Renal cortical epithelial cell (primary cell): ENCODE measurements at places on chromosomes 11 and 22. TPM values are rescaled to one million over a fixed set of nuclear protein-coding genes. Genes with fewer than 3 reads are reported as not detected.

DNA sequence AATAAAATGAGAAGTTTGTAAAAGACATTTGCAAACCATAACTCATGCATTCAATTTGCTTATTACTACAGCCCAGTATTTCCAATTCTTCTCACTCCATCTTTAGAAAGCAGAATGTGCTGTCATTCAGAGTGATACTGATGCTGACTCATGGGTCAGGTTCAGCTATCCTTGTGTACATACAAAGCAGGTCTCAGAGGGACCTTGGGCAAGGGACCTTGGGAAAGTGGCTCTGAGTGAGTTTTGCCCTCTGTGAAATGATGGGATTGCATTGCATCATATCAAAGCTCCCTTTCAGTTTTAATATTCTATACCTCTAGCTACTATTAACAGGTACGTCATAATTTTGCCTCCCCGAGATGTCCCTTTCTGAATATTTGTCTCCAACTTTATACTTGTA is 848.7 kb downstream of the OPCML start:
- no peak for DNase-seq

DNA sequence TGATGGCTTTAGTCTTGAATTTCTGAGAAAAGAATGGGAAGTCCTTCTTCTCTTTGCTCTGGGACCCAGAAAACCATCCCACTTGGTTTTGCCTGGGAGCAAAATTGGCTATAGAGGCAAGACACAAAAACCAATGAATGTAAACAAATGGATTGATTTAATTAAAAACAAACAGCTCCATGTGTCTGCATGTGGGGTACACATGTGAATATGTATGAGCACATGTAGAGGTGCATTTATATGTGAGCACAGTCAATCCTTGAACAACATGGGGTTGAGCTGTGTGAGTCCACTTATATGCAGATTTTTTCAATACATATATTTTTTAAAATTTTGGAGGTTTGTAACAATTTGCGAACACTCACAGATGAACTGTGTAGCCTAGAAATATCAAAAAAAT is 87.2 kb downstream of the CCDC81 start:
- DNase-seq, result no peak

DNA sequence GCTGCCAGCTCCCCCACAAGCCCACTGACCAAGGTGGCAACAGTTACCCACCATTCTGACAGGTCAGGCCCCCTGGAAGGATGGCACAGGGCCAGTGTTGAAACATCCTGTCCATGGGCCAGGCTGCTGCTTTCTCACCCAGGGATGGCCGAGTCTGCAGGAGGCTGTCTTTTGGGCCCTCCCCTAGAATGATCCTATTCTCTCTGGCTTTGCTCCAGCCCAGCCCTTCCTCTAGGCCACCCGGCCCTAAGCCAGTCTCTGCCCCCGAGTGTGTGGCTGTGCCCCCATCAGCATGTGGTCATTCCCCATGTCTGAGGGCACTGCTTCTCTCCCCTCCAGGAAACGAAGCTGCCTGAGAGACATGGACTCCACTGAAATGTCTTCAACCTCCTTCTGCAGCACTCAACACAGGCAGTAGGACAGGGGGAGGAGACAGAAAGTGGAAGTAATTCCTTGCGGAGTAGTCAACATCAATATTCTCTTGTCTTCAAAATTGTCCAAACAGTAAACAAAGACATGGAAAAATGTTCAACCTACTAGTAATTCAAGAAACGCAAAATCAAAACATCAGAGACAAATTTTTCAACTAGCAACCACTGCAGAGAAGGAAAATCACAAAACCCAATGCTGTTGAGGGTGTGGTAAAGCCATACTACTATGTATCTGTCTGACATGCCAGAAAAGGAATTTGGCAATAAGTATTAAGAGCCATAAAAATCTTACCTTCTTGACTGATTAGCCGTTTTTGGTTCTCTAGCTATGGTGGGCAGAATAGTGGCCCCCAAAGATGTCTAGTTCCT is 5.1 kb upstream of the SCARF2 start:
- no peak for DNase-seq

DNA sequence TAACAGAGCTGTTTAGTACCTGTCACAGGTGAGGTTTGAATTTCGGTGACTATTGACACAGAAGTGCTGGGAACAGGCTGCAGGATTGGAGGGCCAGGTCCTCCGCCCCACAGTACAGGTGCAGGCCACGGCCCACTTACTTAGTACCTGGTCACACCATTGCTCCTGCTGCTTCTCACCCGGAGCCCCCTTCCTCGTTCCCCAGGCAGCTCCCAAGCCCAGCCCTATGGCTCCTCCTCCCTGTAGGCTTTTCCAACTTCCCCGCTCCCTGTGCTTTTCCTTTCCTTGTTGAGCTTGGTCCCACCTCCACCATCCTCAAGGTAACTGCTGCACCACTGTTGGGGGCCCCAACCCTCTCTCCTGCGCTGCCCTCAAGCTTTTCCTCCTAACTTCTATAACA is 27.9 kb upstream of the ANO1 start:
- DNase-seq, result no peak

DNA sequence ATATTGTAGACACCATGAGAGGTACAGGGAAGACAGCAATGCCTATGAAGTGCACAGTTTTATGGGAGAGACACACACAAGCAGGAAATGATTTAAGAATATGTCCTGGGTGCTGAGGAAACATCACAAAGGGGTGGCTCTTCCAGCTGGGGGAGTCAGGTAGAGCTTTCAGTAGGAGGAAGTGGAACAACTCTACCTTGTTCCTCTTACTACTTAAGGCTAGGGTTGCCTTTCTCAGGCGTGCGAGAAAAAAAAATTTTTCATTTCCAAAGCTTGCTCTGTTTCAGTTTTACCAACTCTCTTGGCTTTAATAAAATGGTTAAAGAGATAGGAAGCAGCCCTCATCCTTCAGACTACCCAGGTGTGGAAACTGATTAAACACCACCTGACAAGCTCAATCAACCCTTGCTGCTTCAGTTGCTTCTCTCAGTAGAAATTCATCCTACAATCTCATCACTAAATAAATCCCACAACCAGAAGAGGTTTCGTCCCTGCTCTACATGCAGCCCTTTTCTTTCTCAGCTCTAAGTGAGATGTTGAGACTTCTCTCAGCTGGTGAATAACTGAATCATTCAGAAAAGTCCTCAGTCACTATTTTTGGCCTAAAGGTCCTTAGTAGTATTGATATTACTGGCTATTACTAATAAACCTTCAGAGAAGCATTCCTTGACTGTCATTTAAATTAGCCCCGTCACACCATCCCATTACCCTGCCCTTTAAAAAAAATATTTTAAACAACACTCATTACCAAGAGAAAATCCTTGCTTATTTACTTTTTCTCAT is 5.9 kb downstream of the ABTB2 start:
- DNase-seq, result no peak

DNA sequence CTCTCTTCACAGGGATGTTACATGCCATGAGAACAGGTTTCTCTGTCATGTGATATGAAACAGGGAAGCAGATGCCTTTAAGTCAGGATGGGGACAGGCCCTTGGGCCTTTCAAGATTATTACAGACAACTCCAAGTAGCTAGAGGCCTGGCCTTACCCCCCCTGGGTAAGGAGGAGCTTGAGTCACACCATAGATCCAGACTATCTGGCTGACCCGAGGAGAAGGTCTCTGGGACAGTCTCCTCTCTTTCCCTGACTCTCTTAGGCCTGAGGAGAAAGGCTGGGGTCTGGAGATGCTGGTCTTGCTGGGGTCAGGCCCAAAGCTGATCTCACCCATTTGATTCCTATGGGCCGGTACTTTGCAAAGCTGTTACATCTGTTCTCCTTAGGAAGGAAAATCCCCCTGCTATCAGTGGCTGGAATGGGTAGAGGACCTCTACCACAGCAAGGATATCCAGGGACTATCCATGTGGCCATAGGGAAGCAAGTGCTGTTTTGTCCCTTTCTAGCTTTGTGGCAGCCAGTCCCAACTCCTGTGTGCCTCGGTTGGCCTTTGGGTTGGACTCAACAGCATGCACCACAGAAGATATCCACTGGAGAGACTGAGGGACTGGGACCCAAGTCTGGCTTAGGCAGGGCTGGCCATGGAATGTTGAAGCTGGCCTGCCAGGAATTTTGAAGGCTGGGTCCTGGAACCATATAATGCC is 25.2 kb downstream of the RELT start:
- no peak for DNase-seq

- no peak for DNase-seq
Measured at GRCh38 chr11:6079463-6079862, 28.0 kb upstream of the OR56B4 start.

DNA sequence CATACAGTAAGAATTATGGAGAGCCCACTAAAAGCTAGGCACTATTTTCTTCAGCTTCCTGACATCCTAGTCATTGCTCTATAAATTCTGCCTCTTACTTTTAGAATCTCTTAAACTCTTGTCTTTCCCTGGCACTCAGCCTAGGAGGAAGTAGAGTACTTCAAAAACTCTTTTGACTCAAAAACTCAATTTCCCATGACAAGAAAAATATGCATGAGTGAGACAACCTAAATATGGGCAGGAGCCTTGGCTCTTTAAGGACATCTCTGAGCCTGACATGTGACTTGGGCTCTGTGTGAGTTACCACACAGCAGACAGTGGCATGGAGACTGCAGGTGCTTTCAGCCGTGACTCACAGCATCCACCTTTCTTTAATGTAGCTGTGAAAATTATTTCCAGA is 97.5 kb upstream of the CCDC179 start:
- DNase-seq, result peak; percentile 7

DNA sequence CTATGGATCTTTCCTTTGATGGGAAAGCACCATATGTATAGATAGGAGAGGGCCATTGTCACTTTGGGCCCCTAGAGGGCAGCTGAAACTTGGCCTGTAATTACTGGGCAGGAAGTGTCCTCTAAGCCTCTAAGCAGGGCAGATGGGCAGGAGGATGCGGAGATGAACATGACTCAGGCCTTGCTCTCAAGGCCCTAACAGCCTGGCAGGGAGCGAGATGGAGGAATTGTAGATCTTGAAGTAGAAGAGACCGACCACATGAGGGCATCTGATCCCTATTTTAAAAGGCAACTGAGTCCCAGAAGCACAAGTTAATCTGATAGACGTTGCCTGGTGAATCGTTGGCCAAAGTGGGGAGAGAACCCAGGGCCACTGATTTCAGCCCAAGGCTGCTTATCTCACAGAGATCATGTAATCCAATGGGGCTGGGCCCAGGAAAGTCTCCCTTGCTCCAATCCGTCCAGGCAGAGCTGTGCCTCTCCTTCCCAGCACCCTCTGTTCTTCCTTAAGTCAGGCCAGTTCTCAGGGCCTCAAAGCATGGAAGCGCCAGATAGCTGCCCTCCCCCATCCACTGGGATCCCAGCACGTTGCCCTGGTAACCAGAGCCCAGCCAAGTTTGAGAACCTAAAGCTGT is 2.5 kb upstream of the SEPTIN3 start:
- DNase-seq, result peak; percentile 74

DNA sequence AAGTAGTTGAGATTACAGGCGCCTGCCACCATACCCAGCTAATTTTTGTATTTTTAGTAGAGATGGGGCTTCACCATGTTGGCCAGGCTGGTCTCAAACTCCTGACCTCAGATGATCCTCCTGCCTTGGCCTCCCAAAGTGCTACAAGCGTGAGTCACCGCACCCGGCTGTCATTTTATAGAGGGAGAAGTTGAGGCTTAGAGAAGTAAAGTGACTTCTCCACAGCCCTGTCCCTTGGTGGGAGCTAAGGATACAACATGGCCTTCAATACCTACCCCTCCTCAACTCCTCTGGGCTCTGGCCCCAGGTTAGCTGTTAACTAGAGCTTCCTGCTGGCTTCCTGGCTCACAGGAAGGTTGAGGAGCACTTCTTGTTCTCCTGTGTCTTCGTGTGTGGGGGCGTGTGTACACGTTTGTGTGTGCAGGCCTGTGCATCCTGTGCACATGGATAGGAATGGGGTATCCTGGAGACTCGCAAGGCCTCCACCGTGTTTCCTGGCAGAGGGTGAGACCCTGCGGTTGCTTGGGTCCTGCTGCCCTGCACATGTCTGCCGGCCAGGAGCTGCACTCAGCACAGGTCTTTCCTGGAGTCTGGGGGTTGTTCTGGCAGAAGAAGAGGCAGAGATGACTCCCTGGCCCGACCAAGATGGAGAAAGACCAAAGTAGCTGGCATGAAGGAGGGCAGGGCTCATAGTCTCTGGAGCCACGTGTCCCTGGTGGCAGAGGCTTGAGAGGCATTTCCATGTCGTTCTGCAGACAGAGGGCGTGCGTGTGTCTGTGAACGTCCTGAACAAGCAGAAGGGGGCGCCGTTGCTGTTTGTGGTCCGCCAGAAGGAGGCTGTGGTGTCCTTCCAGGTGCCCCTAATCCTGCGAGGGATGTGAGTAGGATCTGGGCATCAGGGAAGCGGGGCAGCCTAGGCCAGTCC is 2.4 kb downstream of the SIDT2 start:
- DNase-seq, result peak; percentile 40

- no peak for DNase-seq
Measured at GRCh38 chr22:45544588-45545170, 42.0 kb downstream of the FBLN1 start.

DNA sequence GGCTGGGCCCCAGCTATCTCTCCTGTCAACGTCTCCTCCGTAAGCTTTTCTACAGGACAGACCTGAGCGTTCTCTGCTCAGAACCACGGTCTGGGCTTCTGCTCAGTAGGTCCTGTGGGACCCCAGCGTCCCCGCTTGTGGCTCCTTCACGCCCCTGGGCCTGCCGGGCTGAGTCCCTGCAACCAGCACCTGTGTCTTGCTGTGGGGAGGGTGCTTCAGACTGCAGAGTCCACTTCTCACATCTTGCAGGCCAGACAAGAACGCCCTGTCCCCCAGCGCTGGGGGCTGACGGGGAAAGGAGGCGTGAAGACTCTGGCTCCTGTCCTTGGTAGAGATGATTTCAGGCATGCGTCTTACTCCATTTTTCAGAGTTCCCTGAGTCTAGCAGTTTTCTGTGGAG is 1480.8 kb downstream of the BRD1 start:
- DNase-seq, result no peak

- DNase-seq, result no peak
Measured at GRCh38 chr11:6397156-6397555, 6.9 kb downstream of the SMPD1 start.

GRCh38 chr11:73249304-73249703 is 22.8 kb upstream of the P2RY6 start:
- peak; percentile 91 for DNase-seq

GRCh38 chr22:26857169-26857568 is 199.8 kb downstream of the MIAT start:
- DNase-seq, result no peak

DNA sequence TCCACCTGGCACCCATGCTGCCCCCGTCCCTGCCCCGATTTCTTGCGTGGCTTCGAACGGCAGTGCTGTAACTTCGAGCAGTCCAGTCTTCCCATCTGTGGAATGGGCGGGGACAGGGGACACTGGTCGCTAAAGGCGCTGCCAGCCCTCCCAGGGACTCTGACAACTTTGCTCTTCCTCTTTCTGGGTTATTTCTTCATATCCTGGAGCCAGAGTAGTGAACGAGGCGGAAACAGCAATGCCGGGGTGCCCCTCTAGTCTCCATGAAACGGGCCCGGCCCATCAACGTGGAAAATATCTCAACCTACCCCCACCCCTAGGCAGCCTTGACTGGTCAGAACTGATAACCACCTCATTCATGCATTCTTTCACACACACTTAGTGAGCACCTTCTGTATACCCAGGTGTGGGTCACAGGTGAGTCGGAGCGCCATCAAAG is 42.8 kb downstream of the TRIOBP start:
- no peak for DNase-seq

The OR10A3 gene
- total RNA-seq, result 0.10 TPM in 1 of 2 replicates, not detected in the other

The PKDREJ gene
- not detected in 2 replicates for total RNA-seq

The CDKN1C gene
- 25.3 and 28.5 TPM in 2 replicates for total RNA-seq

The MUC15 gene
- 0.17 TPM in 1 of 2 replicates, not detected in the other for total RNA-seq

The CRYBA4 gene
- not detected in 2 replicates for total RNA-seq

The PTPN5 gene
- not detected in 2 replicates for total RNA-seq

The KCNK7 gene
- total RNA-seq, result 0.20 TPM in 1 of 2 replicates, not detected in the other
